Activated naive CD4-positive, alpha-beta T cell treated with anti-CD3 and anti-CD28 coated beads for 36 hours (primary cell): ENCODE measurements at places on chromosomes 11 and 22.

- H3K4me1 ChIP-seq = peaks cover 42% of the 10 kb centered on the region
- peak; percentile 39 for DNase-seq
- H3K27ac ChIP-seq = peak overlapping the region; percentile 87
- no peak overlapping the region for H3K4me3 ChIP-seq
Observed at GRCh38 chr11:116925050-116925449, 87.6 kb upstream of the APOA1 start.

- no peak for DNase-seq
- H3K27me3 ChIP-seq = peaks cover 3% of the 10 kb centered on the region
- H3K27ac ChIP-seq = no peak overlapping the region
- H3K36me3 ChIP-seq = no peaks in the 10 kb centered on the region
Observed at GRCh38 chr11:115709297-115709696, 205.1 kb upstream of the CADM1 start.

- H3K27ac ChIP-seq = no peak overlapping the region
- DNase-seq = no peak
- no peaks in the 10 kb centered on the region for H3K36me3 ChIP-seq
Observed at GRCh38 chr22:40678493-40679248, 613 bp upstream of the MCHR1 start.

GRCh38 chr11:69308491-69308911 lies 14.5 kb downstream of the MYEOV start:
- no peak overlapping the region for H3K27ac ChIP-seq
- no peak overlapping the region for H3K4me3 ChIP-seq
- DNase-seq = no peak
- H3K4me1 ChIP-seq = peaks cover 26% of the 10 kb centered on the region

- no peaks in the 10 kb centered on the region for H3K27me3 ChIP-seq
- H3K4me1 ChIP-seq = peaks cover 48% of the 10 kb centered on the region
- H3K36me3 ChIP-seq = peaks cover 5% of the 10 kb centered on the region
- H3K4me3 ChIP-seq = peak overlapping the region; percentile 99
Observed at GRCh38 chr11:78187366-78188285, 800 bp downstream of the KCTD21 start.

DNA sequence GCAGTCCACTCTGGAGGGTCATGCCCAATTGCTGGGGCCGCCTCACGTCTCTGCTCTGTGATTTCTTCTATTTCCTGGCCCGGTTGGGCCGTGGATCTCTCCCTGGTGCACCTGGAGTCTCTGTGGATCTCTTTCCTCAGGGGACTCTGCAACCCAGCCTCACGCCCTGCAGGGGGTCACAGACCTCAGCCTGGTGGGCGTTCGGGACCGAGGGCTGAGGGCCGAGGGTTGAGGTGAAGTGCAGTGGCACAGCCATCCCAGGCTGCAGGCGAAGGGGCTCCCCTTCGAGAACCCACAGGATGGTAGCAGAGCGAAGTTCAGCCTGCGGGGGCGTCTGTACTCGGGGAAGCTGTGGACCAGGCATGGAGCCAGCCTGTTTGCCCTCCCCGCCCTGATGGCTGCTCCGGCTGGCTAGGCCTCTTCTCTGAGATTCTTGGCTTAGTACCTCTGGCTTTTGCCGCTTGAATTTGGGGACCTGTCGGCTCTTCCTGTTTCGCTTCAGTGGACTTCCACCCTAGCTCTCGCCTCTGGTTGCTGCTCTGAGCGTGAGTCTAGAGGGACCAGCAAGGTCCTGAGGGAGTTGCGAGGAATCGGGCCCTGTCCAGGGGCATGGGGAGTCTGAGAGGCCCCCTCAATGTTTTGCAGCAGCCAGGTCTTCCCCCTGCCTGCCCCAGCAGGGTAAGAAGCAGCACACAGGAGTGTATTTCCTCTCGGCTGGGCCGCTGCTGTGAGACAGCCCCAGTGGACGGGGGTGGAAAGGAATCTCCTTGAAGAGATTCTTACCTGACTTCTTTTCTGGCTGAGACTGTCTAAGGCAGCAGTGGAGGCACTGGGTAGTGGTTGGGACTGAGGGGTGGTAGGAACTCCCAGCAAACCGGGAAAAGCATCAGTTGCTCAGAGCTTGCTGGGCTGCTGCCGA lies 140.8 kb downstream of the TBC1D22A start:
- DNase-seq = no peak
- H3K27me3 ChIP-seq = no peaks in the 10 kb centered on the region
- H3K4me1 ChIP-seq = no peaks in the 10 kb centered on the region
- peaks cover 3% of the 10 kb centered on the region for H3K36me3 ChIP-seq

- peak overlapping the region; percentile 83 for H3K27ac ChIP-seq
- peak; percentile 45 for DNase-seq
- H3K27me3 ChIP-seq = no peaks in the 10 kb centered on the region
- peaks cover 37% of the 10 kb centered on the region for H3K4me1 ChIP-seq
- H3K4me3 ChIP-seq = peak overlapping the region; percentile 92
Observed at GRCh38 chr11:9385327-9385899, 961 bp downstream of the IPO7 start.

- DNase-seq = peak; percentile 19
- H3K4me1 ChIP-seq = peaks cover 1% of the 10 kb centered on the region
- H3K4me3 ChIP-seq = no peak overlapping the region
- H3K27me3 ChIP-seq = no peaks in the 10 kb centered on the region
- no peak overlapping the region for H3K27ac ChIP-seq
Observed at GRCh38 chr11:113730887-113731726, 25.0 kb upstream of the TMPRSS5 start.

DNA sequence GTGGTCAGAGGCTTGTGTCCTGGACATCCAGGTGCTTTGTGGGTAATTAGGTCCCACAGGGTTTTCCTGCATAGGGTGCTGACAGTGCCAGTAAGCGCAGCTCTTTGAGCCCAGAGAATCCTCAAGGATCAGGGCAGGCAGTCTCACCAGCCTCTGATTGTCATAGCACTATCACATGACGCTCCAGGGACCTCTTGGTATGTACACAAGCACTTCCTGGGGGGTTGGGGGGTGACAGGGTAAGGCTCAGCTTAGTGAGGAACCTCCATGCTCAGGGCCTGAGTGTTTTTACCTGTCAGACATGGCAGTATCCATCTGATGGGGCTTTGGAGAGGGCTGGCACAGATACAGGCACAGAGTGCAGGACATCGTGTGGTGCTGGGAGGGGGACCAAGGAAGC lies 27.9 kb upstream of the SUSD2 start:
- H3K4me1 ChIP-seq = peaks cover 61% of the 10 kb centered on the region
- H3K4me3 ChIP-seq = no peak overlapping the region
- peaks cover 4% of the 10 kb centered on the region for H3K36me3 ChIP-seq
- DNase-seq = peak; percentile 66

- H3K27me3 ChIP-seq = no peaks in the 10 kb centered on the region
- no peak for DNase-seq
- peaks cover 11% of the 10 kb centered on the region for H3K4me1 ChIP-seq
- no peak overlapping the region for H3K27ac ChIP-seq
- H3K36me3 ChIP-seq = no peaks in the 10 kb centered on the region
Observed at GRCh38 chr22:23751441-23751996, 607 bp upstream of the ZNF70 start.

DNA sequence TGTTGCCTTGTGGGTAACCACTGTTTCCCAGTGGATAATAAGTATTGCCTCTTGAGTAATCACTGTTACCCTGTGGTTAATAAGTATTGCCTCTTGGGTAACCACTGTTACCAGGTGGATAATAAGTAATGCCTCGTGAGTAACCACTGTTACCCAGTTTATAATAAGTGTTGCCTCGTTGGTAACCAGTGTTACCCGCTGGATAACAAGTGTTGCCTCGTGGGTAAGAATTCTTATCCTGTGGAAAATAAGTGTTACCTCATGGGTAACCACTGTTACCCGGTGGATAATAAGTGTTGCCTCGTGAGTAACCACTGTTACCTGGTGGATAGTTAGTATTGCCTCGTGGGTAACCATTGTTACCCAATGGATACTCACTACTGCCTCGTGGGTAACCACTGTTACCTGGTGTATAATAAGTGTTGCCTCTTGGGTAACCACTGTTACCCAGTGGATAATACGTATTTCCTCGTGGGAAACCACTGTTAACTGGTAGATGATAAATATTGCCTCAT lies 24.1 kb upstream of the NXPE4 start:
- no peak for DNase-seq
- H3K27ac ChIP-seq = no peak overlapping the region
- no peak overlapping the region for H3K4me3 ChIP-seq

DNA sequence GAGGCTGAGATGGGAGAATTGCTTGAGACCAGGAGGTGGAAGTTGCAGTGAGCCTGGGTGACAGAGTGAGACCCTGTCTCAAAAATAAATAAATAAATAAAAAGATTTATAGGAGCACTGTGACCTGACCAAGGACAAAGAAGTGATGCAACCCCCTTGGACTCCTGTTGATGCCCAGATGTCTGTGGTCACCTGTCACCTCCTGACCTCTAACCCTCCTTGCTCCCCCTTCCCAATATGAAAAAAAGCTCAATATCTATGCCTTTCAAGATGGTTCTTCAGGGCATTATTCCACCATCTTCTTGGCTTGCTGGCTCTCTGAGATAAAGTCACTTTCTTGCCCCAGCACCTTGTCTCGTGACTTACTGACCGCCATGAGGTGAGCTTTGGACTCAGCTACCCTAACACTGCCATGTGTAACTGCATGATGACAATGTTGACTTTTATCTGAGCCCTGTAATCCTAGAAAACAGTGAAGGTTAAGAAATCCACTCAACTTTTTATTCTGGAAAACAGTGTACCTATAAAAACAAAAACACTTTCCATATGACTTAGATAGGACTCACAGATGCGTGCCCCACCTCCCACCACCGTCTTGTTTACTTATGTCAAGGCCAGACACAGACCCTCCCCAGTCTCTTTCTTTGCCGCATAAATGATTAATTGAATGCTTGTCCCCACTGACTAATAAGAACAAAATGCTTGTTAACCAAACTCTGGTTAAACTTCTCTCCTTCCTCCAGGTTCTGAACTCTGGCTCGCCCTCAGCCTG lies 360.5 kb downstream of the BUD13 start:
- no peaks in the 10 kb centered on the region for H3K36me3 ChIP-seq
- no peaks in the 10 kb centered on the region for H3K4me1 ChIP-seq
- H3K4me3 ChIP-seq = no peak overlapping the region
- H3K27ac ChIP-seq = no peak overlapping the region
- peaks cover 9% of the 10 kb centered on the region for H3K27me3 ChIP-seq
- no peak for DNase-seq

- H3K4me3 ChIP-seq = no peak overlapping the region
- no peaks in the 10 kb centered on the region for H3K4me1 ChIP-seq
- no peaks in the 10 kb centered on the region for H3K27me3 ChIP-seq
- peak; percentile 88 for DNase-seq
Observed at GRCh38 chr22:45994491-45995404, 17.8 kb upstream of the WNT7B start.
